Esophagus muscularis mucosa (tissue), 4 donors: ENCODE measurements at places on chromosomes 2 and 18.

- no peak overlapping the region for H3K27ac ChIP-seq
- H3K4me3 ChIP-seq = peak overlapping the region; percentile 61
- peaks cover 13% of the 10 kb centered on the region for H3K27me3 ChIP-seq
- H3K36me3 ChIP-seq = no peaks in the 10 kb centered on the region
Observed at GRCh38 chr2:148876202-148876594, 1.2 kb downstream of the KIF5C start.

DNA sequence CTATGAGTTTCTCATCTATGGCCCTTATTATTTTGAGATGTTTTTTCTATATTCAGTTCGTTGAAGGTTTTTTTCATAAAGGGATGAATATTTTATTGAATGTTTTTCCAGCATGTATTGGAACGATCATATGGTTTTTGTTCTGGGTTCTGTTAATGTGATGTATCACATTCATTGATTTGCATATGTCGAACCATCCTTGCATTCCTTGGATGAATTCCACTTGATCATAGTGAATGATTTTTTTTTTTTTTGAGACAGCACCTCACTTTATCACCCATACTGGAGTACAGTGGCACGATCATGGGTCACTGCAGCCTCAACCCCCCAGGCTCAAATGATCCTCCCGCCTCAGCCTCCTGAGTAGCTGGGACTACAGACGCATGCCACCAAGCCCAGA, 5.5 kb upstream of the NEMP2 start:
- no peak overlapping the region for H3K4me3 ChIP-seq
- DNase-seq = no peak
- no peaks in the 10 kb centered on the region for H3K27me3 ChIP-seq
- H3K27ac ChIP-seq = no peak overlapping the region
- peaks cover 16% of the 10 kb centered on the region for H3K4me1 ChIP-seq
- H3K36me3 ChIP-seq = no peaks in the 10 kb centered on the region

GRCh38 chr2:64359892-64360657, 93.9 kb upstream of the LGALSL start:
- H3K4me1 ChIP-seq = peaks cover 5% of the 10 kb centered on the region
- DNase-seq = peak; percentile 93
- no peaks in the 10 kb centered on the region for H3K36me3 ChIP-seq
- H3K27ac ChIP-seq = no peak overlapping the region
- no peak overlapping the region for H3K4me3 ChIP-seq

DNA sequence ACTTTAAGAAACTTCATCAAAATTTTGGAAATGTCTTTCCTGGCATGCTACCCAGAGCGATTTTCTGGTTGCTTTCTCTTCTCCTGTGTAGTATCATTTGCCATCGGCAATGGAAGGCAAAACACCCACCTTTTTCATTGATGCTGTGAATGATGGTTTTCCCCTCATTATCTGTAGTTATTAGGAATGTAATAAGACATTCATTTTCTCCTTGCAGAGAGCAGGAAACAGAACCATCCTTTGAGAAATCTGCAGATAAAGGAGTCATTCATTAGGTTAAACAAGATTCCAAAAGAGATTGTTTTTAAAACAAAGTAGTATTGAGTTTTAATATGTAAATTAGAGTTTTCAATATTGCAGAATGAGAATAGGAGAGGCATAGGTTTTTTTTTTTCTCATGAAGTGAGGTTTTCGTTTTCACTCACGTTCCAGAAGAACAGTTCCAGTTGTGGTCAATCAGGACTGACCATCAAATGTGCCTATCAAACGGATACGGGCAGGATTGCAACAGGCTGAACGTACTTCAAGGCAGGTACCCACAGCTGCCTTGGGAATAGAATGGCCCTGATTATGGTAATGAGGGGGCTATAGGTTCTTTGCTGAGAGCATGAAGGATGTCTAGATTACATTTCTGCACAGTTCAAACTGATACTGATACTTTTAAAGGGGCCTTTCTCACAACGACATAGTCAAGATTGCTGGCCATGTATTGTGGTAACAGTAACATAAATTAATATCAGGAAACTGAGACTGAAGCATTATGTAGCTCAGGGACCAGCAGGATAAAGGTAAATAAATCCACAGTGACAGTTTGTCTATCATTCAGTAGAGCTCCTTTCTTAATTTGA, 49.8 kb upstream of the PLA2R1 start:
- no peaks in the 10 kb centered on the region for H3K36me3 ChIP-seq
- H3K4me3 ChIP-seq = no peak overlapping the region
- no peaks in the 10 kb centered on the region for H3K4me1 ChIP-seq
- H3K27ac ChIP-seq = no peak overlapping the region
- H3K27me3 ChIP-seq = no peaks in the 10 kb centered on the region
- no peak for DNase-seq

- H3K27me3 ChIP-seq = no peaks in the 10 kb centered on the region
- no peak for DNase-seq
- no peaks in the 10 kb centered on the region for H3K4me1 ChIP-seq
- no peaks in the 10 kb centered on the region for H3K36me3 ChIP-seq
Observed at GRCh38 chr18:72672364-72673184, 128.4 kb upstream of the CBLN2 start.

DNA sequence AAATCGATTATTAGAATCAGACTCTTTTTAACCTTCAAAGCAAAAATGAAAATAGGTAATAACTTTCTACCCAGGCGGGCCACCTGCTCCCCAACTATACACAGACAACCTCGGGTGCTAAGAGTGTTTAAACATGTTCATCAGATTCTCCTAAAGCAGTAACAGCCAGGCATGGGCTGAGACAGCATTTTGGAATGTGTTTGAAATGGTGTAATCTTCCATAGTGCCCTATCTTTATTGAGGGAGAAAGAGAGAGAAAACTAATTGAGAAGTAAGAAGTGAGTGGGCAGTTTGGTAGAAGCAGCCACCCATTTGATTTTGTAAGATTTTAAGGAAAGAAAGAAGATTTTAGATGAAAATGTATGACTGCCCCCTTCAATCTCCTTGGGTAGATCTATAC, 196.1 kb upstream of the CTAGE1 start:
- H3K4me3 ChIP-seq = no peak overlapping the region
- peaks cover 16% of the 10 kb centered on the region for H3K4me1 ChIP-seq
- DNase-seq = no peak
- no peaks in the 10 kb centered on the region for H3K36me3 ChIP-seq
- H3K27me3 ChIP-seq = no peaks in the 10 kb centered on the region
- no peak overlapping the region for H3K27ac ChIP-seq
